ENCODE measurements at places on chromosomes 11 and 22.

DNA sequence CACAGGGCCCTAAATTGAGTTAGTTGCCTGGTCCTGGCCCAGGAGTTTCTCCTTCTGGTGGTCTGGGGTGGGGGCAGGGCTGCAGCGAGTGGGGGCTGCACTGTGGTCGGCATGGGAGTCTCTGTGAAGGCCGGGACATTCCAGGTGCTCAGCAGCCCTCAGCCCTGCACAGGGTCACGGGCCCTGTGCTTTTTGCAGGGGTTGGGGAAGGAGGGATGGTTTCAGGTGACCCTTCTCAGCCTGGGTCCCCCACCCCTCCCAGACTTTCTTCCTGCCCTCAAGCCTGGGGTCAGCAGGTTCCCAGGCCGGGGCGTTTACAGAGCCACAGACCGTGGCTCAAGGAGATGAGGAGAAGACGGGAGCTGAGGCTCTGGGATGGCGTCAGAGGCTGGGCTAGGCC, 7.8 kb downstream of the EMID1 start:
- DNase-seq: no peak

GRCh38 chr11:65295001-65295400, 19.7 kb upstream of the CDC42EP2 start:
- DNase-seq: no peak

DNA sequence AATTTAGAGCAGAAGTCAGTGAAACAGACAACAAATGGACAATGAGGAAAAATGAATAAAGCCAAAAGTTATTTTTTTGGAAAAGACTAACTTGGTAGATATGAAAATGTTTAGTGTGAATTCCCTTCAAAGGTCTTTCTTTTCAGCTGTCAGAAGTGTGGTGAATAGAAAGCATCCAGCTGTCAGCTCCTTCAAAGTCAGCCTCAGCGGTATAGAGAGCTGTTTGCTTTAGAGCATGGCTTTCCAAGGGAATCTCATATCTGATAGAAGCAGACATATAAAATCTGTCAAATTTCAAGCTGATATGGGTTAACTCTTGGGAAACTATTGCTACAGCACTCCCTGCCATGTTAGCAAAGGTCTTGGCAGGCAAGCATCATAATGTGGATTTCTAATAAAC, 309.3 kb downstream of the CASP12 start:
- no peak for DNase-seq

GRCh38 chr22:20231514-20232236, 36.4 kb downstream of the RTN4R start:
- no peak for DNase-seq

Data from fibroblast of skin of scalp (primary cell).